ENCODE measurements at places on chromosomes 11 and 22.
A peak's percentile ranks its signal among the peaks of the same experiment; 100 is the strongest.

- DNase-seq: no peak
Observed at GRCh38 chr22:29804985-29805384, 33.1 kb downstream of the ASCC2 start.

DNA sequence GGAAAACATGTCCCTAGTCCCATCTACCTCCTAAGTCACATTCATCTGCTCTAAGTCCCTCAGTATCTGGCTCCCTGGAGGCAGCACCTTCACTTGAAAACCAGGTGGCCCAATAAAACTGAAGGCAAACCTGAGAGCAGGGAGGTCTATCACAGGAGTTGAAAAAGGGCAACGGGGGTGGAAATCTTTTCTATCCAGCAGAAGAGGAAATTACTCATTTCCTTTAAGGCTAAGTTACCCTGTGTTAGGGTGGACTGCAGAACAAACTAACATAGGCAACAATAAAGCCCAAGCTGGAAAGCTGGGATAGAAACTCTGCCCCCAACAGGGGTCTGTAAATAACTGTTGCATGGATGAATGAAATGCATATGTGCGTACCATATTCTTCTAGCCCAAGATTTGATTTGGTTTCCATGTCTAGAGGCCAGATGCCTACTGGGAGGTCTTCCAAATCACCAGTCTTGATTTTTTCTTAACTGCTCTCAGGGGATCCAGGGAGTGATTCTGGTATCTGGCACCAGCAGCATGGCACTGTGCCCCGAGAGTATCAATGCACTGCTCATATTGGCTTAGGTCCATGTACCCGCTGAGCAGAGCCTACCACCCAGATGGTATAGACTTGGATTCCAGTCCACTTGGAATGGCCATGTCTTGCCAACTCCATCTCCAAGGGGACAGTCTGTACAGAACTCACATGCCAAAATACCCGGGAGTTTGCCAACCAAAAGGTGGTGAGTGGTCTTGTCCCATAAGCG is 350.0 kb upstream of the NCAM1 start:
- no peak for DNase-seq

DNA sequence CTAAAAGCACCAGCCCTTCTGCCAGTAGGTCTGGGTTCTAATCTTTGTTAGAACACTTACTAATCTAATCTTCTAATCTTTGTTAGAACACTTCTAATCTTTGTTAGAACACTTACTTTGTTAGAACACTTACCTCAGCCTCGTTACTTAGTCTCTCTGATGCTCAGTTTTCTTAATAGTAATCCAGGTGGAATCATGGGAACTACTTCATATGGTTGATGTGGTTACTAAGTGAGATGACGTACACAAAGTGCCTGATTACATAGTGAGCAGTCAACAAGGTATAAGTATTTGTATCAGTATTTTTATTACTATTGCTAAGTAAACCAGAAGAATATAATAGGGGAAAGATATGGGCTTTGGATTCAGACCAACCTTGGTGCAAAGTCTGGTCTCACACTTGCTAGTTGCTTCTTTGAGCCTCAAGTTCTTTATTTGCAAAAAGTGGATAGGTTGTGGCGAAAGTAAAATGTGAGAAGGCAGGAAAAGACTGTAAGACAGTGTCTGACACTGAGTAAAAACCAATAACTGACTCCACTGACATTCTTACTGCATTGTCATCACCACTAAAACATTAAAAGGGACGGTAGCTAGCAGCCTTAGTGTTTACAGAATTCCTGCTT is 83.7 kb downstream of the TRAF6 start:
- DNase-seq: no peak

- DNase-seq: no peak
Observed at GRCh38 chr11:32829157-32829679, 509 bp upstream of the PRRG4 start.

DNA sequence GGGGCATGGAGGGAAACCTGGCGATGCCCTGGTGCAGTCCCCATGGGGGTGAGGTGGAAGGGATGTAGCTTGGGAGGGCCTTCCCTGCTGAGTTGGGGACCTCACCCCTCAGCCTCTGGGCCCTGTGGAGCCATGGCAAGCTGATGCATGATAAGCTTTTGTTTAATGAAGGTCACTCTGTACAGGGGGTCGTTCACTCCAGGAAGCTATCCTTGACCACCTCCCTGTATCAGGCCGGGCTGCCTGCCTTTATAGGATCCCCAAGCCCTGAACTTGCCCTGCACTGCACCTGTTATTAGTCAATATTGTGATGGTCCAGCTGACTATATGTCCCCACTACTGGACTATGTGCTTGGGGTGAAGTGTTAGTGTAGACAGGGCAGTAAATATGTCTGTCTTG is 49.7 kb upstream of the MYEOV start:
- no peak for DNase-seq

DNA sequence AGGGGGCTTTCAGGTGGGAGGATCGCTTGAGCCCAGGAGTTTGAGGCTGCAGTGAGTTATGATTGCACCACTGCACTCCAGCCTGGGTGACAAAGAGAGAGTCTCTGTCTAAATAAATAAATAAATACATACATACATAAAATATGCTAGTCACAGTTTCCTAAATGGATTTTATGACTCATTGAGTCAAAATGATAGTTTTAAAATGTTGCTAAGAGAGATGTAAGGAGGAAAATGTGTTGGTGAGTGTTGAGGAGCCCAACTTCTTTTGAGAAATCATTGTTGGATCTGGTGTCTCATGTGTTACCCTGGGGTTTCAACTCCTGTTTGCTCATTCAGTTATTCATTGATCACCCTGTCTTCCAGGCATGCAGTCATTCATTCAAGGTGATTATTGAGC is 21.0 kb downstream of the PARVB start:
- DNase-seq: no peak

- DNase-seq: no peak
Observed at GRCh38 chr22:48849219-48849912, 978.3 kb downstream of the BRD1 start.

GRCh38 chr11:36300650-36301049 is 4.6 kb downstream of the PRR5L start:
- no peak for DNase-seq

- no peak for DNase-seq
Observed at GRCh38 chr11:123214396-123214795, 19.3 kb upstream of the CLMP start.

GRCh38 chr11:10696468-10697322 is 3.1 kb upstream of the IRAG1 start:
- DNase-seq: no peak

DNA sequence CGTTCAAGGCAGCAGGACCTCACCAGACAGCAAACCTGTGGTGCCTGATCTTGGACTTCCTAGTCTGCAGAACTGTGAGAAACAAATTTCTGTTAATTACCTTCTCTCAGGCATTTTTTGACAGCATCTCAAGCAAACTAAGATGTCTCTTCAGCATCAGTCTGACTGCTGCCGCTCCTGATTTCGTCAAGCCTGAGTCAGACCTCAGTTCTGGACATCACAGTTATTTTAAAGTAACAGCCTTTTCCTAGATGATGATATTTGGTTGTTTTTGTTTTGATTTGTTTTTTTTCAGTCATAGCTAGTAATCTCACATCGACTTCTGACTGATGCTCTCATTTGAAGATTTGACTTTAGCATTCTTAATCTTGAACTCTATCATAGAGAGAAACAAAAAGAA is 71.9 kb downstream of the BLID start:
- no peak for DNase-seq

GRCh38 chr11:60880643-60881282 is 13.4 kb downstream of the ZP1 start:
- no peak for DNase-seq

- peak; percentile 52 for DNase-seq
Observed at GRCh38 chr22:45553351-45554039, 50.8 kb downstream of the FBLN1 start.

- no peak for DNase-seq
Observed at GRCh38 chr22:16838073-16838472, 12.9 kb upstream of the XKR3 start.

DNA sequence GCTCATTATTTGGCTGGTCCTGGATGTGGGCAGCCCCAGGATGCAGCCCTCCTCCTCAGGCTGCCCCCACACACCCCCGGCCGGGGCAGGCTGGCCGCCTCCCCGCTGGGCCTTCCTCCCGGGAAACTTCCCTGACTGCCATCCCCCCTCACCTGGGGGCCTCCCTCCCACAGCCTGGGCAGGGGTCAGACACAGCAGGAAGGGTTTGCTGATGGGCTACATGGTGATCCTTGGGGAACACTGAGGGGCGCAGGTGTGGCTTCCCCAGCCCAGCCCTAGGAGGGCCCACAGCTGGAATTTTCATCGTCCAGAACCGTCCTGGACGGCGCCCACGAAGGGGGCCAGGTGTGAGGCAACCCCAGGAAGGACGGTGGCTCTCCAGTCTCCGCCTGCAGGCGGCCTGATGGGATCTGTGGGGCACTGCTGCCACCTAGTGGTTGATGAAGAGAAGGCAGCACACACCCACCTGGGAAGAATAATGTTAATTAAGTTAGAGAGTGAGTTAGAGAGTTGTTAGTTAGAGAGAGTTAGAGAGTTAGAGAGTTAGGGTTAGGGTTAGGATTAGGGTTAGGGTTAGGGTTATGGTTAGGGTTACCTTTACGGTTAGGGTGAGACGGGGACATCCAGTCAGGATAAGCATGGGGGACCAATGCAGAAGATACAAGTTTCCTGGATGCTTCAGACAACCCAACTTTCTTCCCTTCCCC is 75.9 kb upstream of the PRR5 start:
- DNase-seq: peak; percentile 80

- DNase-seq: peak; percentile 80
Observed at GRCh38 chr11:68213555-68214172, 568 bp upstream of the KMT5B start.

- no peak for DNase-seq
Observed at GRCh38 chr22:37138849-37139561, 10.7 kb downstream of the IL2RB start.

DNA sequence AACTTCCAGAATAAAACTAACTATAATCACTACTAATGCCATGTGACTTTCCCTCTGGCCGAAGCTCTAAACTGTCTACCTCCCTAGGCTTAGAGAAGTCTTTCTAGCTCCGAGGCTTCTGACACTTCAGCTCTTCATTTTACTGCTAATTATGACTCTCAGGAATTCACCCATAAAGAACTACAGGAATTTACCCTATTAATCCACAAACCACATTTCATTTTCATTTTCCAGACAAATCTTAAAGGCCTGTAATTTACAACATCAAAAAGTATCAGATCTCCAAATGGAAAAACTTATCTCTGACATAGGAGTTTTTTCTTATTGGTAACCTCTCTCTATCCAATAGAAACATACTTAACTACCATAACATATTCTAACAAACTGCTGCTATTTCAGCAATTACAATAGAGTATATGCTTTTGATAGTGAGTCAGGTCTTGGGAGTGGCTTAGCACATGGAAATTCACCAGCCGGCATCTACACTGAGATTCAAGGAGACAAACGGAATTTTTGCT is 33.4 kb downstream of the MRTFA start:
- no peak for DNase-seq

GRCh38 chr11:23569134-23569533 is 708.9 kb upstream of the CCDC179 start:
- no peak for DNase-seq

DNA sequence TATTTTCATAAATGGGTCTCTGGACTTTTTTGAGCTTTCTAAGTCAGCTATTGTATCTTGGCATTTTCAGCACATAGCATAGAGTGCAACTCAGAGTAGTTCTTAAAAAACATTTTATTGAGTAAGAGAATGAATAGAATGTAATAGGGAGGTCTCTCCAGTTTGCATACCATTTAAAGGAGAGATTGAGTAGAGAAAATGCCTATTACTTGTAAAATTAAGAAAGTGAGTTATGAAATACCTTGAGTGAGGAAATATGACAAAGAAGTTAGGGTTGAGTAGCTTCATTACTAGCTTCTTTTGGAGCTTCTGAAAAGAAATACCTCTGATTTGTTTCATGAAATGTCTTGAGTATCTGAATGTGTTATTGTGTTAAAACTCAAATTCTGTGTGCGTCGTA is 140.0 kb downstream of the AASDHPPT start:
- DNase-seq: no peak

DNA sequence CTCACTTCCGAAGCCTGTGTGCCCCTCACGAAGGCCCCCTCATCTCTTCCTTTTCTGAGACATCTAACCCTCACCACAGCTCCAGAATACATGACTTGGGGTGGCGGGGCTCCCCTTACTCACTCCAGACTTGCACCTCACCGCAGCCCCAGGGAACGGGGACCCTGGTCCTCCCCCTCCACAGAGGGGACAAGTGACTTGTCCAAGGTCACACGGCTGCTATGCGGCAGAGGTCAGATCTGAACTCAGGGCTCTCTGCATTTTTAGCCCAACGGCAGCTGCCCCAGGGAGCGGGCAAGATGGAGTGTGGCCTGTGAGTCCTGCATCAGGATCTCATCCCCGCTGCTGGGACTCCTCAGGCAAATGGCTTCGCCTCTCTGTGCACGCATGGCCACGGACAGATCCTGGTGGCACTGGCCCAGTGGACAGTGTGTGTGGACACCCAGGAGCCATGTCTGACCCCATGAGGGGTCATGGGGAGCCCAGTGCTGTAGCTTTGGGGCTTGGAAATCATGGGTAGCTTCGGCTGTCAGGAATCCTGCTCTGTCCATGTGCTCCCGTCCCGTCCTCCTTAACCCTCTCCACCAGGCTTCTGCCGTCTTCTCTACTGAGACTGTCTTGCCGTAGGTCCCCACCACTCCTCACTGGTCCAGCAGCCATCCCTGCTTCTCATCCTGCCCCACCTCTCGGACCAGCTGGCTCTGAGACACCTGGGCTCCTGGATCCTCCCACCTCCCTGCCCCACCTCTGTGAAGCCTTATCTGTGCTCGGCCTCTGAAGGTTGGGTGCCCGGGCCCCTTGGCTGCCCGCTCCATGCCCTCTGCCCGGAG is 48.0 kb upstream of the CARS1 start:
- DNase-seq: no peak

GRCh38 chr11:111620518-111620917 is 18.3 kb downstream of the SIK2 start:
- no peak for DNase-seq

- no peak for DNase-seq
Observed at GRCh38 chr11:37449146-37449545, 851.1 kb upstream of the RAG2 start.

GRCh38 chr11:73361953-73362776 is 14.0 kb upstream of the RELT start:
- DNase-seq: no peak

DNA sequence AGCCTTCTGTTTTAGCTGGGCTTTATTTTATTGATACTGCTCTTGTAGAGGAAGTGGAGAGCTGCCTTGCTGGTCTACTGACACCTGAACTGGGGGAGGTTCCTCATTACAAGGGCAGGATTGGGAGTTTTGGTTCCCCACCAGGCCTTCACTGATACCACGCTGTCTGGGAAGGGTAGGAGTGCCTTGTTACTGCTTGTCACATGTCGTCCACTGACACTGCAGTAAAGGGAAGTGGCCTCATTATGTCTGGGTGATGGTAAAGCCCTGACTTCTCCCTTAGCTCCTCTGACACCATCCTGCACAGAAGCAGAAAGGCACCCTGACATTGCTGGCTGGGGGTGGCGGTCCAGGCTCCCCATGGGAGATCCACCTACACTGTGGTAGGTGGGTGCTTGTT is 38.7 kb upstream of the ELF5 start:
- DNase-seq: no peak

- no peak for DNase-seq
Observed at GRCh38 chr11:36048496-36049247, 104.8 kb downstream of the LDLRAD3 start.

- DNase-seq: no peak
Observed at GRCh38 chr22:47474895-47475294, 712.4 kb downstream of the TBC1D22A start.

Data from activated CD8-positive, alpha-beta memory T cell treated with anti-CD3 and anti-CD28 coated beads, Interleukin-2, amount 50 U/mL, for 4 hours (primary cell).